ENCODE measurements at places on chromosomes 1 and 21.
A peak's percentile ranks its signal among the peaks of the same experiment; 100 is the strongest.

- DNase-seq: no peak
Measured at GRCh38 chr1:44355582-44356305, 687 bp upstream of the ERI3 start.

DNA sequence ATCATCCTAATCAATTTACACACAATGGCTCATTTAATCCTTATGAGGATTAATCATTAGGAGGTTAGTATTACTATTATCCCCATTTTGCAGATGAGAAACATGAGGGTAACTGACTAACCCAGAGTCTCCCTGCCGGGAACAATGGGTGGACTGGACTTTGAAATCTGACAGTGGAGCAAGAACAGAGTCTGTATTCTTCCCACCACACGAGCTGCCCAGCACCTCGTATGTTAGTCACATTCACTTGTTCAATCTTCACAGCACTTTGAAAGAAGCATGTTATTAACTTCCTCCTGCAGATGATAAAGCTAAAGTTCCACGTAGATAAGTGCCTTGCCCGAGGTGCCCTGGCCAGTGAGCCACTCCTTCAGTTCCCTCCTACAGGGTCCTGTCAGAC is 12.4 kb downstream of the C8B start:
- no peak for DNase-seq

- peak; percentile 83 for DNase-seq
Measured at GRCh38 chr1:27111626-27112573, 43.0 kb downstream of the SLC9A1 start.

DNA sequence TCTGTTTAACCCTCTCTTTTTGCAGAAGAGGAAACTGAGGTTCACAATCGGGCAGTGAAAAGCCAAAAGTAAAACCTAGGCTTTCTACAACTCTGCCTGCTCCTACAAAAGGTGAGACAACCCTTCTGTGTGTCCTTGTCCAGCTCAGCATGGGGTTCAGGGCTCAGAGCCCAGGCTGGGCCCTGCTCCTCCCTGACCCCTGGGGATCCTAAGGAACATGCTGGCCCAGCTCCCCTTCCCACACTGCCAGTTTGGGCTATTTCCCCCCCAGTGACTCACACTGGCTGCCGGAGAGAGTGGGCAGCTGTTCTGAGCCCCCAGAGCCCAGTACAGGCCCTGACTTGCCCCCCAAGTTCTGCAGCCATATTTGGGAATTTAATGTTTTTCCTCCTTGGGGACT is 8.9 kb downstream of the FAM229A start:
- DNase-seq: no peak

GRCh38 chr1:16980473-16981268 is at the start of gene MFAP2:
Gene MFAP2, minus strand, starts transcription at chr1:16980620. Its CDS starts 2,347 bp downstream, at chr1:16978273.
- DNase-seq: no peak

DNA sequence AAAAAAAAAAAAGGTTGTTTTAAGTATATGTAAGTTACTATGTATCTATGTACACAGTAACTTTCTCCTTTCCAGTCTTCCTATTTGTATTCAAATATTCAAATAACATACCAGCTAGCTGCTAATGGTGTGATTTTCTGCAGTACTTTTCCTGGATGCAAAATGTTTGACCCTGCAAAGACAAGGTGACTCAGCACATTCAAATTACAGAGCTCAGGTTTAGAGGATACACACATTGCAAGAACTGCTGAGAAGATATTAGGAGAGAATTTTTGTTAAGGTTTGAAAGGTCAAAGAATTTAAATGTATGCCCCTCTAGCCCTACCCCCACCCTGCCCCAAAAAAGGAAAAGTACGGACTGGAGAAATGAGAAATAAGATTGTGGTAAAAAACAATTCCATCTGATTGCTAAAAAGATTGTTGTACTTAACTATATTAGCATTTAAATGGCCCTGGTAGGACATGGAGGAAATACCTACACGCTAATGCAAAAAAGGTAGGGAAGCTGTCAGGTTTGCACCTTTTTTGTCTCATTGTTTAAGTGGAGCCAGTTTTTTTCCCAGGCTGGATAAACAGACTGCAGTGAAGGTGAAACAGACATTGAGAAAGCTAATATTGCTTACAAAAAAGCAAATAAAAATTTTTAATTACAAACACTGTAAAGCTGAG is 45.6 kb downstream of the ZNF281 start:
- peak; percentile 55 for DNase-seq

- no peak for DNase-seq
Measured at GRCh38 chr1:65250826-65251225, 58.5 kb upstream of the DNAJC6 start.

DNA sequence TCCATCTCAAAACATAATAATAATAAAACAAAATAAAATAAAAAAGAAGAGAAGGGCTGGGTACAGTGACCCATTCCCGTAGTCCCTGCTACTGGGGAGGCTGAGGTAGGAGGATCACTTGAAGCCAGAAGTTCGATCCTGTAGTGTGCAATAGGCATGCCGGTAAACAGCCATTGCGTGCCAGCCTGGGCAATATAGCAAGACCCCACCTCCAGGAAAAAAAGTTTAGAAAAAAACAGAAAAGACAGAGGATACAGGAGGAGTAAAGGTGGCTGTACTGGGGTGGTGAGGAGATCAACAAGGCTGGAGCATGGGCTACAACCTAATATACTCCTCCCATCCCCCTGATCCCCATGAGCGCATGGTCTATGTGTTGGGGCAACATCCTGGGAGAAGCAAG is 30.8 kb downstream of the PTAFR start:
- no peak for DNase-seq

GRCh38 chr1:17434601-17435000 is 4.9 kb downstream of the RCC2 start:
- no peak for DNase-seq

- DNase-seq: no peak
Measured at GRCh38 chr1:101732261-101732660, 264.5 kb downstream of the OLFM3 start.

- no peak for DNase-seq
Measured at GRCh38 chr1:60483509-60483908, 409.9 kb upstream of the C1orf87 start.

DNA sequence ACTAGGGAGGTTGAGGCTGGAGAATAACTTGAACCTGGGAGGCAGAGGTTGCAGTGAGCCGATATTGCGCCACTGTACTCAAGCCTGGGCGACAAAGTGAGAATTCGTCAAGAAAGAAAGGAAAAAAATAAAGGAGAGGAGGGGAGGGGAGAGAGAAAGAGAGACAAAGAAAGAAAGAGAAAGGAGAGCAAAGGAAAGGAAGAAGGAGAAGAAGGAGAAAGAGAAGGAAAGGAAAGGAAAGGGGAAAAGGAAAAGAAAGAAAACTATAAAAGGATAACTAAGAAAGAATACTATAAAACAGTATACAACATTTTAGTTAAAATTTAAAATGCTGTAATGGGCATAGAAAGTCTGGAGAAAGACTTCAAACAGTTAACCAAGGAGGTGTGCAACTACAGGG is 33.6 kb downstream of the EIF4G3 start:
- DNase-seq: no peak

DNA sequence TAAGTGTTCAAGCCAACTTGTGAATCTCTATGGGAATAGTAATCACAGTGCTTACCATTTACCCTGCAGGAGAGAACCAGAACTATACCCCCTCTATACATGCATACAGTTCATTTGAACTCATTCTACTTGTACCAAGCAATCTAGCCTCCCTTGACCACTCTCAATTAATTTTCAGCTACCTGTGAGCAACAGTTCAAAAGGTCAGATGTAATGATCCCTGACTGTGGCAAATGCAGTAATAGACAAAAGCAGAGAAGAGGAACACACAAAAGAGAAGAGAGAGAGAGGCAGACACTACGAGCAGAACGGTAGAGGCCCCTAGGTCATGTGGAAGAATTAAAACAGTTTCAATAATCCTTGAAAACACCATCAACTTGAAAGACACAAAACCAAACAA is 52.8 kb downstream of the FMO4 start:
- no peak for DNase-seq

DNA sequence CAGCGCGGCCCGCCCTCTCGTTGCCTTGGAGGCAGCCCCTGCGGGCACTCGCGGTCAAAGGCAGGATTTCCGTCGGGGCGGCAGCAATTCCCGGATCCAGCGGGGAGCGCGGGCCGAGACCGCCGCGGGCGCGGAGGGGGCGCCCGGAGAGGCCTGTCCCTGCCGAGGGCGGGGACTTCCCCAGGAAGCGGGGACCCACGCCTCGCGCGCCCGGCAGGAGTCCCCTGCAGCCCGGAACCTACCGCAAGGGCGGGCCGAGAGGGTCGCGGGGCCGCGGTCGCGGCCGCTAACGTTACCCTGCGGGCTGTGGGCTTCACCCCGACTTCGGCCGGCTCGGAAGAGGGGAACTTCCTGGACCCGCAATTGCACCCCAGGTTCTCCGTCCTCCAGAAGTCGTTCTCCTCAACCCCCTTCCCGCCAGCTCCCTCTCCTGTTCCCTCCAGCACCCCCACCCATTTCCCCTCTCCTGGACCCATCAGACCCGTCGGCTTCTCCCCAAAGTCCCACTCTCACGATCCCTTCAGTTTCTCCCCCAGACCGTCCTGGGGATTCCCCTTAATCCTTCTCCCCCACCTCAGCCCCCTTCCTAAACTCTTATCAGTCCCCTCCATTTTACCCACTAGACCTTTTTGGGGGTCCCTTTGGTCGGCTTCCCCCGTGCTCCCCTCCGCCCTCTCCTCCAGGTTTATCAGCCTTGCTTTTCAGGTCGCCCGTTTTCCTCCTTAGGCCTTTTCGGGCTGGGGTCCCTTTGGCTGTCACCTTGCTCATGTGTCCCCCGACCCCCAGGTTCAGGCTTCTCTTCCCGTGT is 604 bp downstream of the FGR start:
- peak; percentile 60 for DNase-seq

DNA sequence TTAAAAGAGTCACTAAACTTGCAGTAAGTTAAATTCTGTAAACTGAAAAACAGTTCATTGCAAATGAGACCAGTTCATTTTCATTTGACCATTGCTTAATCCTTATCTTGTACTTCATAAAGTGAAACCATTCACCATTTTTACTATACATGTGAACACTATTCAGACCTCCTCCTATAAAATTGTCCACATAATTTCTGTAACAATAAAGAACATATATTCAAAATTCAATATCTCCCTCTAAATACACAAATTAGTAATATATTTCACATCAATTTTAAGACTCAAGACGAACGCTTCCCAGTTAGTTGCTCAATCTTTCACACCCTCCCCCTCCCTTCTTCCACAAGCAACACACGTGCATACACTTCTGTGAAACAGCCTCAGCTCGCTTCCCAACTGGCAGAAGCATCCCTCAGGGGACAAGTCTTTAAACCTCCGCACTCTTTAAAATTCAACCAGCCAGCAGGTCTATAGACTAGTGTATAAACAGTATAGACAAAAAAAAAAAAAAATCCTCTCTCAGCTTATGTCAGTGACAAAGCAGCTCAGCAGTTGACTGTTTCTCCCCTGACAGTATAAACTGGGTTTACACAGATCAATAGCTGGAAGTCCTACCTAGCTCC is 99.6 kb downstream of the DENND1B start:
- peak; percentile 6 for DNase-seq

GRCh38 chr1:192609110-192610079 is 26.6 kb upstream of the RGS13 start:
- no peak for DNase-seq

GRCh38 chr1:224333309-224333926 is 3.4 kb upstream of the NVL start:
- DNase-seq: peak; percentile 74

DNA sequence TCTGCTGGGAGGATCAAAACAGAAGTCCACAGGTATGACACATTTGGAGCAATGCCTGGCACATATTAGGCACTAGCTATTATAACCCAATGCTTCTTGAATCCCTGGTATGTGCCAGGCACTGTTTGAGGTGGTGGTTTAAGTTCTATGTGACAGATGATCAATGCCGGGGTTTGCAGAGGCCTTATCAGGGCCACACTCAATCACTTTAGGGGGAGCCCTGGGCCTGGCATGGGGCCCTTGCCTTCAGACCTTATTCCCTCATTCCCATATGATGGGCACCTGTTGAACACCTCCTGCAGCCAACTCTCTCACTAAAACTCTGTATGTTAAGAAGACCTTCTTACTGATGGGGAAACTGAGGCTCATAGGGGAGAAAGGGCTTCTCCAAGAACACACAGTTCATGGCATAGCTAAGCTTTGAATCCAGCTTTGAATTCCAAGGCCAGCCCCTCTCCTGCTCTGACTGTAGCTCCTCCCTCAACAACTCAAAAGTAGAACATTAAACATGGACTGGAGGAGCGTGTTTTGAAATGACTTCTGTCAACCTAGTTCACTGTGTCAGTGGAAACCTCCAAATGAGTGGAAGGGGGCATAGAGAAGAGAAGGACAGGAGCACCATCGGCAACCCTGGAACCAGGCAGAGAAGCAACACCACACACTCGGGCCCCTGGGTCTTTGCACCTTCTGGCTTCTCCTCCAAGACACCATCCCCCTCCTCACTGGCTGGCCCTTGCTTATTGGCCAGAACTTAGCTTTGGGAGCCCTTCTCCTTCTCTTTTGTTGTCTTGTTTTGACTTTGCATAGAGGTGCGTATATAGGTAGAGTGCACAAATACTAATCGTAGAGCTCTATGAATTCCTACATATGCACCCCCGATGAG is 6.6 kb upstream of the IFFO2 start:
- DNase-seq: no peak

DNA sequence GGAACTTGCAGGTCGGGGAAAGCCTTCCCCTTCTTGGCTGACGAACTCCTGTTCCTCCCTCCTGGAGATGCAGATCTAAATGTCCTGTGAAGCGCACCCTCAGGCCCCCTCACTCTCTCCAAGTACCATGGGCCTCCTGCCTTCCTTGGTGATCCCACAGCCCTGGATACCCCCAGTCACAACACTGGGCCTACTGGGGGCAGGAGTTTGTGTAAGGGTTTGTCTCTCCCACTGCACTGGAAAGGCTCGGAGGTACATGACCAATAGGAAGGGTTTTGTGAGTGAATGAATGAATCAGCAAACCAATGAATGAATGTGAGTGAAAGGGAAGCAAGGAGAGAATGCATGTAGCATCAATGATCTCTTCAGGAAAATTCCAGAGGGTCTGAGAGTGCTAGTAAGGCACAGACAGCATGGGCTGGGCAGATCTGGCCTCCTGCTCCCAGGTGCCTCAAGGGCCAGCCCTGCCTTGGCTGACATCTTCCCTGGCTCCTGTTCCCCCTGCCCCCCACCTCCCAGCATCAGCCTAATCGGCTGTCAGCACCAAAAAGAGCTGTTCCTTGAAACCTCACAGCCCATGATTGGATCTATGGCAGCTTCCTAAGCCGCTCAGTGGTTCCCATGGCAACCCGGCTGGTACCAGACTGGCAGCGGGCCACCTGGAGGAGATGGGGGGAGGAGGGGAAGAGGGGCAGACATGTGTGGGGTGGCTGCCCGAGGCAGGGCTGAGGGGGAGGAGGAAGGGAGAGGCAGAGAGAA is 95.8 kb downstream of the VWA5B1 start:
- DNase-seq: no peak

- no peak for DNase-seq
Measured at GRCh38 chr21:44853601-44854390, 19.7 kb downstream of the PTTG1IP start.

- no peak for DNase-seq
Measured at GRCh38 chr1:41151846-41152245, 90.3 kb downstream of the SCMH1 start.

GRCh38 chr1:118204105-118204504 is 19.1 kb upstream of the SPAG17 start:
- no peak for DNase-seq

Data from lung microvascular endothelial cell (primary cell).